ENCODE measurements at places on chromosomes 2 and 18.

- DNase-seq: no peak
These were observed 640.5 kb downstream of the PLCL1 start for GRCh38 chr2:198444800-198445287.

GRCh38 chr2:169139145-169139544 is 69.8 kb downstream of the DHRS9 start:
- no peak for DNase-seq

- no peak for DNase-seq
These were observed 148.0 kb downstream of the TTC32 start for GRCh38 chr2:19753818-19754217.

DNA sequence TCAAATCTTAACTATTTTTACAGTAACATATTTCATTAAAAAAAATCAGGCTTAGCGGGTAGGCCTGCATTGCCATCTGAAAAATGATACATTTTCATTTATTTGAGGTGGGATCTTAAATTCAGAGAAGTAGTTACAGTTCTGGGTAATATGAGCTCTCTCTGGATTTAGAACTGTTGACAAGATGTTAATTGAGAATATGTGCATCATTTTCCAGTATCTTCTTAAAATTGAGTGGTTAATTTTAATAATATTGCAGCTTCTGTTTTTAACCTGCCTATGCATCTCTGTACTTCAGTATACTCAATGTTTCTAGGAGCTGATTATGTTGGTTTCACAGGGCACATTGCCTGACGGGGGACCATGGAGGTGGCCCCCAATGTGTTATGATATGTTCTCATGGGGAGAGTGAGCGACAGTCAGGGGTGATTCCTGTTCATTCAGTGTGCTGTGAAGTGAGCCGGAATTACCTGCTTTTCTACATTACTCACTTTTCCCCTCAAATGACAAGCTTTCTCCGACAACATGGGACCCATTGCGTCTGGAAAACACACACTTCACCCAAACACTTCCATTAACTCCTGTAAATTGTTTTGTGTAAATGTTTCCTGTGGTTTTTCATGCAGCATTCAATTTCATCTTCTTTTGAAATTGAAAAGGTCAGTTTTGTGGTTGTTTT is 406.2 kb downstream of the MTX2 start:
- no peak for DNase-seq

GRCh38 chr2:29603341-29603740 is 318.0 kb downstream of the ALK start:
- DNase-seq: no peak

GRCh38 chr18:46397174-46397573 is 259.8 kb downstream of the LOXHD1 start:
- DNase-seq: no peak

DNA sequence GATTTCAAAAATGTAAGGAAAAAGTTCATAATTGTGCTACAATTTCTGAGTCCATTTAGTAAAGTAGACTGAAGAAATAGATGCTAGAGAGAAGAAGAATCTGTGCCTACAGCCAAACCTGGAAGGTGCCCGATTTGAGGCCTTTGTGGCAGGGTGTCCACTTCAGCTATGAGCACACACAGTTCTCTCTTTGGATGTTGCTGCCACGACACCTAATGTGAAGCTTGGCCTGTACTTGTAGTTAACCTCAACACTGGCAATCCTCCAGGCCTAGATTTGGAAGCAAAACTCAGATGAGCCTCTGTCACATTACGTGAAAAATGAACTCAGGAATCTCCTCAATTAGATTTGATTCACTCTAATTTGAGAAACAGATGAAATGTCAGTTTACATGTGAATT is 90.1 kb upstream of the LRP1B start:
- no peak for DNase-seq

DNA sequence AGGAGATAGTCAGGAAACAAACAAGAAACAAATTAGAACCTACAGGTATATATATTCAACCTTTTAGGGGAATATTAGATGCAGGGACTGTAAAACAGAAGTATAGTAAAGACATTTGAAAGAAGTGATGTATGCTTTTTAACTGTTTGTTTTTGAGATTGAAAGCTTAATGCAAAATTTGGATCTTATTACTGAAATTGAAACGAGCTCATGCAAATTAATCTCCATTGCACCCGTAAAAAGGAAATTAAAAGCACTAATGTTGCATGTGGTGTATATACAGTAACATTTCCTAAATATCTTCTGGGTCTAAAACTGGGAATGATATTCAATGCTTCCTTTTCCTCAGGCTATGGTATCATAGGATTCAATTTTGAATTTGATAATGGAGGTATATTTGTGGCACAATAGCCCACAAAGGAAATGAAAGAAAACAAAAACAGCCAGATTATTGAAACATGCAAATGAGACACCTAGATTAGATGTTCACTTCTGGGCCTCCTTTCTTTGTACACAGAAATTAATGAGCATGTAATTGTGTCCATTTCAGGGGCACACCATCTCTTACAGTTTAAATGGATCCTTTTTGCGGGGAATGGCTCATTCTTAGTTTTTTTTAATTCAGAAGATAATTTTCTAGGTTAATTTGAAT is 1.6 kb upstream of the ELOA2 start:
- no peak for DNase-seq

GRCh38 chr18:41576643-41577042 is 378.4 kb upstream of the PIK3C3 start:
- DNase-seq: no peak

- no peak for DNase-seq
These were observed 183.5 kb upstream of the OSR1 start for GRCh38 chr2:19541884-19542283.

DNA sequence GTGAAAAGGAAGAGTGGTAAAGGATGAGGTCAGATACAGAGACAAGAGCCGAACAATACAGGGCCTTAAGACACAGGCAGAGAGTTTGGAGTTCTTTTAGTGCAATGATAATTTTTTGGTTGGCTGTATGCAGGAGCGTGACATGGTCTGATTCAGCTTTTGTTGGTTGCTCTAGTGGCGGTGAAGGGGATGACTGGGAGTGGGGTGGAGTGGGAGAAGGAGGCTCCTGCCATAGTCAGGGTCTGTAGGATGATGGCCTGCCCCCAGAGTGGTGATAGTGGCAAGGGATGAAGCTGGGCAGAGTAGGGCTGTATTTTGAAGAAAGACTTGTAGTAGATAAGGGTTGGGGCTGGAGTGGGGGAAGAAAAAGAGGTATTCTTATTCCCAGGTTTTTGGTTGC is 306.6 kb upstream of the VWC2L start:
- no peak for DNase-seq

DNA sequence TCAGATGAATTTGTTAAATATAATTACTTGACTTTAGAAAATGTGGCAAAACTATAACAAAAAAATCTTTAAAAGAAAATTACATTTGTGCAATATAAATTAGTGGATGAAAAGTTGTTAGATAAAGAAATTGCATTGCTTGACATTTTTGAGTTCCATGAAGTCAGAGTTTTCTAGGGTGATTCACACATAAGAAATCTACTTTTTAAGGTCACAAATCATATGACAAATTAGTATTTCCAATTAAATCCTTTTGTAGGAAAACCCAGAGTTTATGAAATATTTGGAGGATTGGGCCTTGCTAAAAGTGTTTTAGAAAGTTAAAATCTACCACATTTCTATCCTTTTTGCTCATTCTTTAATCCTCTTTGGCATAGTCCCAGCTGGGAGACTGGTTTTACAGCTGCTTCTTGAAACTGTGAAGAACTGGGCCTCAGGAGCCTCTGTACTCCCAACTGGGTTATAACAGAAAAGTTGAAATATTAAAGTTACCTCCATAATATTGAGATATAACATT is 289.2 kb downstream of the LRRTM4 start:
- DNase-seq: no peak

DNA sequence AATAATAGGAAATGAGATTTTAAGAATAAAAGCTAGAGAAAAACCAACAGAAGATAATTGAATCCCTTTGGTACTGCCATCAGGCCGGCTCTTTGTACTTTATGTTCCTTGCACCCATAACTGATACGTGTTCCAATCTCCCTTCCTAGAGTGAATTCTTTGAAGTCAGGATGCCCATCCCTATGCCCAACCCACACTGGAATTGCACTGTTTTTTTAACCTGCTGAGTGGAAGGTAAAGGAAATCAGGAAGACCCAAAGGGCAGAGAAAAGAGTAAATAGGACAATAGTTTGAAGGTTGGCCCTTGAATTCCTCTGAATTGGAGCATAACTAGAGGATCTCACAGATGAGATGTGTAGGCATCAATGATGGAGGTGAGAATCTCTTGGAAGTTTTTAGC is 4.4 kb upstream of the ATG16L1 start:
- DNase-seq: no peak

- no peak for DNase-seq
These were observed 217.9 kb downstream of the NAPG start for GRCh38 chr18:10743766-10744165.

DNA sequence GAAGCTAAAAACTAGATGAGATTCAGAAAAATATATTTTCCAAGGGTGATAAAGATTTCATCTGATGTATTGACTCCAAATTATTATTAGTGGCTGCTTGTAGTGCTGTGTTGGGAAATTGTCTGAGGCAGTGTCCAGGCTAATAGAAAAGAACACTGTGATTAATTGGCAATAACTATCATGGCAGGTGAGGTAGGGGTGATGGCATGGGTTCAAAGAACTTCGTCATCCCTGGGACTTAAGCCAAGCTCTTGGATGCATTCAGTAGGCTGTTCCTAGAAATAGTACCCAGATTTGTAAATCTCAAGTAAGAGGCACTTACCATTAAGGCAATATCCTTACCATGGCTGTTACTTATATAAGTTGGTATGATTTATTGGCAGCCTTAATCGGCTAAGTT is 13.2 kb upstream of the RAPGEF4 start:
- DNase-seq: no peak

DNA sequence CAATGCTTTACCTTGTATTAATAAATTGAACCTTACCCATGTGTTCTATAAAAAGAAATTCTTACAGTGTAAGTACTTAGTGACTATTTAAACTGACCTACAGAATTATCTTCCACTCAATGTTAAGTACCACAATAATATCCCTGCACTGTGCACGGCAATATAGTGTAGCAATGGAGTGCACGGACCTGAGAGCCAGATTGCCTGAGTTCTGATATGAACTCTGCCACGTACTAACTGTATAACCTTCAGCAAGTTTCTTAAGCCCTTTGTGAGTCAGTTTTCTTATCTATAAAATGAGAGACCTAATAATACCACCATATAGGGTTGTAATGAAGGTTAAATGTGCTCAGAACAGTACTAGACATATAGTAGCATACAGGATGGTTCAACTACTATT is 66.2 kb downstream of the GPR39 start:
- DNase-seq: no peak

DNA sequence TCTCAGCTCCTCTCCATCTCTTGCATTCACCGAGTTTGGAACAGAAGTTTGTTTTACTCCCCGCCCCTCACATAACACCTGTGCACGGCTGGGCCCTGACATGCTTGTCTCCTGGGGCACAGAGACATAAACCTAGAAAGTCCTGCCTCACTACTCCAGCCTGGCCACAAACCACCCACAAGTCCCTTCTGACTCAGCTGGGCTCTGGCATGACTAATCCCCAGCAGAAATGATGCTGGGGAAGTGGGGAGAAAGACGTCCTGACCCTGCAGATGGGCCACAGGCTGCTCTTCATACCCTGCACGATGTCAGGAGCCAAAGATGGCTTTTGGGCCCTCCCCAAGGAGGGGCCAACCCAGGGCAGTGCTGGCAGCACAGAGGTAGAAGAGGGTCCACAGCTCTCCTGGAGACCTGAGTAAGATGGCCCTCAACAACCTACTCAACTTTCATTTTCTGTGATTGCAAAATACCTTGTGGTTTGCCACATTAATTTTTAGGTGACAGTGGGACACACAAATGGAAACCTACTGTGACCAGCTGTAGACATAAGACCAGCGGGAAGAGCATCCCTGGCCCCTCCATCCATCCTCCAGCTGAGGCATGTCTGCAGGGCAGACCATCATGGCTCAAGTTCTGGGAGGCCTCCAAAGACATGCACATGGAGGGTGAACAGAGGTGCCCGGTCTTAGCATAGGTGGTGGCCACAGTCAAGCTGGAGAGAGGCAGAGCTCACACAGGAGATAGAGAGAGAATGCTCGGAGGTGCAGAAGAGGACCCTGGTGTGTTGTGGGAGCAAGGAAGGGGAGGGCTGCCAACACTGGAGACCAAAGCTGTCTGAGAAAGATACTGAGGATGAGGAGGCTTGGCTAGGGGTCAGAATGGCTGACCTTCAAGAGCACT is 40.0 kb downstream of the DNMT3A start:
- peak; percentile 94 for DNase-seq

- DNase-seq: no peak
These were observed 563.8 kb downstream of the TDRD15 start for GRCh38 chr2:21687589-21687988.

DNA sequence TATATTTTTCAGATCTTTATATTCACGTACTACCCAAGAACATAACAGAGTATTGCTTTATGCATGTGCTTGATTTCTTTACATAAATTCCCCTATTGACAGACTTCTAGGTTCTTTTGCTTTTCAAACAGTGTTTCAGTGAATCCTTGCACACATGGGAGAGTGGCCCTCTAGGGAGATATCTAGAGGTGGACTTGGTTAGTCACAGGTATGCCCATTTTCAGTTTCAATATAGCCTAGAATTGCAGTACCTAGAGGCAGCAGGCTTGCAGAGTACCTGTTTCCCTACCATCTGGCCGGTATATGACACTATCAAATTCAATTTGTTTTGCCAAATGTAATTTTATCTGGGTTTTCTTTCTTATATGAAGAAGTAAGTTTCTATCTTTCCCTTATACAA is 36.8 kb downstream of the EML6 start:
- no peak for DNase-seq

GRCh38 chr2:15265889-15266288 is 295.2 kb downstream of the NBAS start:
- no peak for DNase-seq

GRCh38 chr2:241154915-241155314 is 4.6 kb downstream of the PPP1R7 start:
- no peak for DNase-seq

- no peak for DNase-seq
These were observed 4.2 kb upstream of the HOXD13 start for GRCh38 chr2:176088048-176088936.

GRCh38 chr2:177396703-177397460 is 4.3 kb downstream of the AGPS start:
- no peak for DNase-seq

Data from GM12864 (cell line).